ENCODE measurements at places on chromosomes 3 and 15.

DNA sequence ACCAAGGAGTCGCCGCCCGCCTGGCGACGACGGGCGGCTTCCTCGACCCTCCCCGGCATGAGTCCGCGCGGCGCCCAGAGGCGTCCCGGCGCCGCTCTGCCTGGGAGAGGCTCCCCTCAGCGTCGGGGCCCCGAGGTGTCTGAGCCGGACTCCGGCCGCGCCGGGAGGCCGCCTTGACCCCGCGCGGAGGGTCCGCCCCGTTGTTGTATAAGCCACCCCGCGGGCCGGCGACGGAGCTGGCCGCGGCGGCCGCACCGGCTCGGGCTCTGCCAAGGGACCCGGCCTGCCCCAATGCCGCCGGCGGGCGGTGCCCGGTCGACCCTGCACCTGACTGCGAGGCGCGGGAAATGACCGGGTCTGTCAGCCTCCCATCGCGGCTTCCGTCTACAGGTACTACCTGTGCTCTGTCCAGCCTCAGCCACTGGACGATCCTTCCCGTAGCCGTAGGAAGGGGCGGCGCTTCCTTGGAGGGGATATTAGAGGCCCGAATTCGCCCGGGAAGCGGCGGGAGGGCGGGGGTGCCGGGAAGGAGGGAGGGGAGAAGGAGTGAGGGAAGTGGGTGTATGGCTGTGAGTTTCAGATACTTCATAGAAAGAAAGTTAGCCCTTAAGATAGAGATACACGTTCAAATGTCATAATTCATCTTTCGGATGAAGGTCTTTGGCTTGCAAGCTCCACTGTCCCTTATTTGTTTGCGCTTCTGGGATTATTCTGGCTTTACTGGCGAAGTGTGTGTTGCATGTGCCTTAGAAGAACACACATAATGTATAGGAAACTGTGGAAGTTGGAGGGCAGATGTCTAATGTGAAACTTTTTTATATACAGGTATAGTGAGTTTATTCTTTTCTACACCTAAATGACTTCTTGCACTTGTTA is 620 bp downstream of the ABHD5 start:
- peak; percentile 75 for DNase-seq

- no peak for DNase-seq
Observed at GRCh38 chr3:2001306-2002108, 97.2 kb upstream of the CNTN4 start.

- no peak for DNase-seq
Observed at GRCh38 chr3:32495609-32496008, 7.0 kb downstream of the CMTM6 start.

DNA sequence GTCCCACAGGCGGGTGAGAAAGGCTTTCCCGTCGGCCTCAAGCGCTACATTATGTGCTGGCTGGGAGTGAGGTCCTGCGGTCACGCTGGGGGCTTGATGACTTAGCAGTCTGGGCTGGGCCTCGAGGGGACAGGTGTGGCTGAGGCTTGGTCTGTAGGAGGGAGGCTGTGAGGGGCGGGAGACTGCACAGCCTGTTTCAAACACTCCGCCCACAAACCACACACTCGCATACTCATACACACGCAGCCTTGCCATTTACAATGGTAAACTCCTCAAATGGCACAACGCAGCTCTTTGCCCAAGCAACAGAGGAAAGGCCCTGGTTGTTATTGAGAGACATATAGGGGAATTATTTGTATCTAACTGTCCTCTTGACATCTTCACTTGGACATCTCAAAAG is 32.4 kb upstream of the RASGRF1 start:
- no peak for DNase-seq

GRCh38 chr3:50268276-50268675 is 671 bp upstream of the SEMA3B start:
- DNase-seq = no peak

GRCh38 chr3:61687663-61688306 is 126.4 kb downstream of the PTPRG start:
- no peak for DNase-seq

DNA sequence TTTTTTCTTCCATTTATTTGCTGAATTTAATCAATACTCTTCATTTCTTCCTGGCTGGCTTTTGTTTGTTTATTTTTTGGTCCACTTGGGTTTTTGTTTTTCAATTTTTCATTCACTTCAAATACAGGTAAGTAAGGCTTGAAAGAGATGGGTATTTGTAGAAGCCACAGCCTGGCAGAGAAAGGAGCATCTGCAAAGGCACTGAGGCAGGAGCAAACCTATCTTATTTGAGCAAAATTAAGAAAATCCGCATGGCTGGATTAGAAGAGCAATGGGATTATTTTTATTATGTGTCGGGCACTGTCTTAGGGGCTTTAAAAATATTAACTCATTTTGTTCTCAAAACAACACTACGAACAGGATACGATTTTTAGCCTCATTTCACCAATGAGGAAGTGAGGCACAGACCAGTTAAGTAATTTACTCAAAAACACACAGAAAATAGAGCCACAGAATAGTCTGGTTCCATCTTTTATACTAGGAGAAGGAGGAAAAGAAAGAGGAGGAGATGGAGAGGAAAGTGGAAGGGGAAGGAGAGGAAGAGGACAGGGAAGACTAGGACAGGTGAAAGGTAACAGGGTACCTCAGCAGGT is 35.1 kb upstream of the CCDC80 start:
- DNase-seq = no peak

GRCh38 chr15:45291822-45292582 is 40.0 kb downstream of the SLC28A2 start:
- no peak for DNase-seq

DNA sequence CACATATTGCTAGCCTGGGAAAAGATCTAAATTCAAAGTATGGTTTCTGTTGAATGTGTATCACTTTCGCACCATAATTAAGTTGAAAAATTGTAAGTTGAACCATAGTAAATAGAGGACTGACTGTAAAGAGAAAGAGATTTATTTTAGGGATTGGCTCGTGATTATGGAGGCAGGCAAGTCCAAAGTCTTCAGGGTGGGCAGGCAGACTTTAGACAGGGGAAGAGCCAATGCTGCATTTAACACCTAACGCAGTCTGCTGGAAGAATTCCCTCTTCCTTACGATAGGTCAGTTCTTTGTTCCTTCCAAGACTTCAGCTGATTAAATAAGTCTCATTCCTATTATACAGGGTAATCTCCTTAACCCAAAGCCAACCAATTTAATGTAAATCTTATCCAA is 15.8 kb downstream of the C3orf85 start:
- no peak for DNase-seq

DNA sequence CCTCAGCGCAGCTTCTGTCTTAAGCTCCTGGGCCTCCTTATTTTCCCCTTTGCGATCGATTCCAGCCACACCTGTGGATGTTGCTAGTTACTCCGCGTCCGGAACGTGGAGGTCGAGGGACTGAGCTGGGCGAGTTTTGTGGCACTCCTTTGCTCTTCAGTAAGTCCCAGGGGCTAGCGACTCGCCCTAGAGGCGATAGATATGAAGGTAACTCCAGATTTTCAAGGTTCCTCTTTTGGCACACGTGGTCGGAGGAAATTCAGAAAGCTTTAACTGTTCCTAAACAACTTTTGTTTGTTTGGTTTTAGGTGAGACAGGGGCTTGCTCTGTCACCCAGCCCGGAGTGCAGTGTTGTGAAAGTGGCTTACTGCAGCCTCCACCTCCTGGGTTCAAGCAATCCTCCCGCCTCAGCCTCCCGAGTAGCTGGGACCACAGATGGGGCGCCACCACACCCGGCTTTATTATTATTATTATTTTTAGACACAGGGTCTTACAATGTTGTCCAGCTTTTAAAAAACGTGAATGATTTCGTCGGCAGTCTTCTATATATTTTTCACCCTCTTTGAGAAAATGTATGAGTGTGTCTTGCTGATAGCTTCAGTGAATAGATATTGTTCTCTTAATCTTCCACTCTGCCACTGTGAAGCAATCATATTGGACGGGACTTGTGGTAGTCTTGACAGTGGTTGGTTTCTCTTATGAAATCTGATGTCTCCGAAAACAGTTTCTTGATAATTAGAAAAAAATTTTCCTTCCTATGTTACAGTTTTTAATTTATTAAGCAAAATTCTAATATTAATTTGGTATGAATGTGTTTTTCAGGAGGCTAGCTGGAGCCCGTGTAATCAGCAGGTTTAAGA is 785 bp downstream of the MFSD1 start:
- no peak for DNase-seq

- no peak for DNase-seq
Observed at GRCh38 chr3:99651531-99651930, 13.1 kb downstream of the COL8A1 start.

GRCh38 chr3:186825872-186826409 is 16.6 kb upstream of the ADIPOQ start:
- DNase-seq = no peak

DNA sequence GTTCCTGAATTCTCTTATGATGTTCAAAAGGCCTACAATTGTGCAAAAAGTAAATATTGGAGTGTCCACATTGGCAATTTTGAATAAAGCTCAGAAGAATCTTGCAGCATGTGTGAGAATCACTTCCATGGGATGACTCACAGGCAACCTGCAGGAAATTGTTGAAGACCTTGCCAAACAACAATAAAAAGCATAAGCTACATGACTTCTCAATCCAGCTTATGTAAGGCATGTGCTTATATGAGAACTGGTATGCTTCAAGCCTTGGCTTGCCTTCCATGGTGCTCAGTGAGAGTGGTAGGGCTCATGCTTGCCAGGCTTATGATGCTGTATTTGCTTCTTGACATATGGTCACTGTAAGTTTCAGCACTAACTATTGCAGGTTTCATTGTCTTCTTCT is 18.4 kb upstream of the BCHE start:
- no peak for DNase-seq

DNA sequence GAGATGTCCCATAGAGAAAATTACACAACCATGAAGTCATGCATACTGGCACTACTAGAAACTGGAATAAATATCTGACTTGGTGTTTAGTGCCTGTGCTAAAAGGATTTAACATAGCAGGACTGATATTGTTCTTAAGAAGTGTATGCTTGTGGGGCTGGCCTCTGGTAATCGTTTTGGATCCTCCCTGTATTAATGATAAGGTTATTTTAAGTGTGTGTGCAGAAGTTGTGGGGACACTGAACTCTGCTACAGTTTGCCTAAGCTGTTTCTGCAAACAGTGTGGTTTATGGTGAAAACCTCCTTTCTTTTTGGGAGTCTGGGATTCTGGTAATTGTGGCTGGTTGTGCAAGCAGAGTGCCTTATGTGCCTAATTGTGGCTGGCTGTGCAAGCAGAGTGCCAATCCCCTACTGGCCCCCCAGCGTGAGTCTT is 120.8 kb downstream of the CLASP2 start:
- no peak for DNase-seq

- no peak for DNase-seq
Observed at GRCh38 chr3:23552506-23552905, 253.2 kb upstream of the UBE2E1 start.

- DNase-seq = peak; percentile 89
Observed at GRCh38 chr3:14780927-14781507, 37.7 kb upstream of the FGD5 start.

GRCh38 chr3:132399054-132399929 is 18.0 kb upstream of the DNAJC13 start:
- peak; percentile 72 for DNase-seq

DNA sequence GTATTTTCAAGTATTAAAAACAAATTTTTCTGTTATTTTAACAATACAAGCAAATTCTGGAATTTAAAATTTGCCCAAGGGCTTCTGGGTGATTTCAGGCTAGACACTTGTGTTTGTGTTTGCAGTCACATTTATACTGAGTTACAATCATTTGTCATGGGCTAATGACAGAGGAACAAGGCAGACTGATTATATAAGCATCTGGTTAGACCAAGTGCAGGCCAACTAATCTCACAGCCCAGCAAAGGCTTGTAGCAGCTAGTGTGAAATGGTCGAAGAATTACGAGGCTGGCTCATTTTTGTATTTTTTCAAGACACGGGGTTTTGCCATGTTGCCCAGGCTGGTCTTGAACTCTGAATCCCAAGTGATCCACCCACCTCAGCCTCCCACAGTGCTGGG is 52.1 kb downstream of the CMTM8 start:
- no peak for DNase-seq

Measured in T47D (cell line).